ENCODE measurements at places on chromosomes 5 and 9.

- DNase-seq, result no peak
Observed at GRCh38 chr9:117587263-117587662, 116.9 kb upstream of the TLR4 start.

- DNase-seq, result no peak
Observed at GRCh38 chr5:15585128-15585527, 85.1 kb downstream of the FBXL7 start.

GRCh38 chr9:116174347-116174746, 20.8 kb downstream of the PAPPA start:
- no peak for DNase-seq

- DNase-seq, result no peak
Observed at GRCh38 chr9:123678878-123679329, 251.0 kb downstream of the DENND1A start.

- DNase-seq, result no peak
Observed at GRCh38 chr9:74412236-74412979, 84.7 kb upstream of the RORB start.

DNA sequence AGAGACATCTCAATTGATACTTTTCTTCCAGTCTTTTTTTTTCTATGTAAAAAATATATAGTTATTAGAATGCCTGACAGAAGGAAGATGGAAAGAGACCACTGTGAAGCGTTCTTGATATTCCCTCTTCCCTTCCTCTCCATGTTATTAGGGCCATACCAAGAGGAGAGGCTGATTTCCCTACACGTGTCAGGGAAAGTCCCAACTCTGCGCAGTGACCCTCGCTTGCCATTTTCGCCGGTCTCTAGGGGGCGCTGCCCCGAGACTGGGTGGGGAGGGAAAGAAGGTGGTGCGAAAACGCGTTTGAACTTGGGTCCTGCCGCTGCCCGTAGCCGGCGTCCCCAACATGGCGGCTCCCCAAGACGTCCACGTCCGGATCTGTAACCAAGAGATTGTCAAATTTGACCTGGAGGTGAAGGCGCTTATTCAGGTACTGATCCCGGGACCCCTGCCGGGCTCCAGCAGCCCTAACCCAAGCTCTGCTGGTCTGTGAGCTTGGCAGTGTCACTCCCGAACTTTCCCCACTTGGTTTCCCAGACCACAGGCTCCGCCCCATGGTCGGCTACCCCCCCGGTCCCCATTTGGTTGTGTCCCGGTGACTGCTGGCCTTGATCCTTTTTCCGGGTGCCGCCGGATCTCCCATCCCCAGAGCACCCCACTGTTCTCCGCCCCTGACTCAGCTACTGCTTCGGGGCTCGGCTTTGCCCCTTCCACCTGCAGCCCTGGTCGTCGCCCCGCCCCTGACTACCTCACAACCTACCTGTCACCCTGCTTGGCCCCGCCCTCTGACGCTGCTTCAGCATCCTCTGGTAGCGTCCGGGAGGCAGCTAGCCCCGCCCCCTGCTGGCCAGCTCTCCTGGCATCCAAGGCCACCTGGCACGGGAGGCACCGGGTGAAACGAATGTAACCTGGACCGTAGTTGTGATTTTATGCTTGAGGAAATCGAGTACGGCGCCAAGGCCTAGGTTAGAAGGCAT, at the start of gene BNIP1:
BNIP1 (plus strand) TSS at position 332 of the 977 bp plus-strand sequence; CDS start at position 347, 15 bp downstream.
- DNase-seq, result peak; percentile 99

DNA sequence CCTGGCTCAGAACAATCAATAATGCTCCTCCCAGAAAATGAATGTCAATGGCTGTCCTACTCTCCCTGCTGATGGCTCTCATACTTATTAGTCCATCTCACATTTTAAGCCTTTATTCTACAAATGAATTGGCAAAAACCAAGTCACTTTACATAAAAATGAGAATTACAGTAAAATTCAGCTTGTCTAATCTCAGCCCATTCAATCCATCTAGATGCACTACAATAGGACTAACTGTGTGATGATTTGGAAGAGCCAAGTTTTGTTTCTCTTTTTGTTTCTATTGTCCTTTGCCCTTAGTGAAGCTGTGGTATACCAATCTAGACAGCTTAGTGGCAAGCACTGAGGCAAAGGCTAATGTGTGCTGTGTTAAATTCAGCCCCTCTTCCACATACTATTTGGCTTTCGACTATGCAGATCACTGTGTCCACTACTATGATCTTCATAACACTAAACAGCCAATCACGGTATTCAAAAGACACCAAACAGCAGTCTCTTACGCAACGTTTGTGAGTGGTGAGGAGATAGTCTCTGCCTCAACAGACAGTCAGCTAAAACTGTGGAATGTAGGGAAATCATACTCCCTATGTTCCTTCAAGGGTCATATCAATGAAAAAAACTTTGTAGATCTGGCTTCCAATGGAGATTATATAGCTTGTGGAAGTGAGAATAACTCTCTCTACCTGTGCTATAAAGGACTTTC, 140.8 kb upstream of the ZNF462 start:
- DNase-seq, result no peak

GRCh38 chr5:135167634-135168033, 133.6 kb upstream of the PITX1 start:
- DNase-seq, result no peak

DNA sequence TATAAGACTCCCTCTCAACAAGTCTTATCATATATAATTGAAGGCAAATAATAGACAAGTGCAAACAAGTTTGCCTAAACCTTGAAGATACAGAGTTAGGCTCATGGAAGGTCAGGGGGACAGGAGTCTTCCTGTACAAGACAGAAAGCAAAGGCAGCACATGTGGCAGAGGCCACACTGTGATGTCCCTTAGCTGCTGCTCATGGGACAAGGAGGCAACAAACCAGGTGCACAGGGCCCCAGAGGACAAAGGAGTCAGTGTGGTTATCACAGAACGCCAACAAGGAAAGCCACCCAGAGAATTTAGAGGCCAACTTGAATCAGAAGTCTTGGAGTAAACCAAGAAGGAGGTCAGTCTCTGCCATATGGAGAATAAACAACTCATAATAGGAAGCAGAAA, 444.8 kb downstream of the SPOCK1 start:
- DNase-seq, result no peak

DNA sequence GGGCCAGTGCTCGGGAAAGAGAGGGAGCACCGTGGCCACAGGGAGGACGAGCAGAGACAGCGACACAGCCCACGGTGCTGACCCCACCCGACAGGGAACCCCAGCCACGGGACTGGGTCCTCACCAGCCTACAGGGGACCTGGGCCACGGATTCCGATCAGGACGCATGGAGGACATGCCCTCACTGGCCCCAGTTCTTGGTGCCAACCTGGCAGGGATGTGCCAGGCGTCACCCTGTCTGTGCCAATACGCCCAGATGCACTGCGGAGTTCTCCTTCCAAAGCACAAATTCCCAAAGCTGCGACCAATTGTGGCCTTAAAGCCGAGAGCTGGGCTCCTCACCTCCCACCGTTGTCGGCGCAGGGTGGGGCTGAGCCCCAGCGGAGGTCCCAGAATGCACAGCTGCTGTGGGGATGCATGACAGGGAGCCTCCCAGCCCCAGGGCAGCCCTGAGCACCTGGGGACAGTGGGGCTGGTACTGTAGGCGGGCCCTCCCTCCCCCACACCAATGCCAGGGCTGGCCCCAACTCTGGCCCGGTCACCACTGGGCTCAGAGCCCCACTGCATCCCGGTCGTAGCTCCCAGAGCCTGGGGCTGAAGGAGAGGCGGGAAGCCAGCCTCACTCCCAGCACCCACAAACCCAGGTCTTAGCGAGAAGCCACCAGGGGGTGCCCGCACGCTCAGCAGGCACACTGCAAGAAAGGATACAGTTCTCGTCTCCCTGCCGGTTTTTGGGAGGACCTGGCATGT, 44.2 kb downstream of the NKD2 start:
- no peak for DNase-seq

GRCh38 chr5:58544195-58544594, 38.7 kb upstream of the RAB3C start:
- DNase-seq, result no peak

GRCh38 chr9:3177936-3178335, 334.0 kb upstream of the PUM3 start:
- no peak for DNase-seq

- no peak for DNase-seq
Observed at GRCh38 chr9:79574781-79575180, 3.0 kb downstream of the TLE4 start.

GRCh38 chr5:139848508-139849100, 53.0 kb downstream of the PSD2 start:
- DNase-seq, result peak; percentile 36

DNA sequence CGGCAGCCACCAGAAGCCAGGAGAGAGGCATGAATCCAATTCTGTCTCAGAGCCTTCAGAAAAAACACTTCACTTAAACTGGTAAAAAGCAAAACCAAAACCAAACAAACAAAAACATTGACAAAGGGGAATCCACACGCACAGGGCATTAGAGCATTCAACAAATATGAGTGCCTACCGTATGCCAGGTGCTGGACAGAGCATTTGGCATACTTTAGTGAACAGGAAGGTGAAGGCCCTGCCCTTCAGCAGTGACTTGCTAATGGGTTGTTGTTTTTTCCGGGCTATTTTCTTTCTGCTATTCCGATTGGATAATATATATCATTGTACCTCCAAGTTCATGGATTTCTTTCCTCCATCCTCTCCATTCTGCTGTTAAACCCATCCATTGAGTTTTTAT, 71.7 kb upstream of the RUFY1 start:
- no peak for DNase-seq

DNA sequence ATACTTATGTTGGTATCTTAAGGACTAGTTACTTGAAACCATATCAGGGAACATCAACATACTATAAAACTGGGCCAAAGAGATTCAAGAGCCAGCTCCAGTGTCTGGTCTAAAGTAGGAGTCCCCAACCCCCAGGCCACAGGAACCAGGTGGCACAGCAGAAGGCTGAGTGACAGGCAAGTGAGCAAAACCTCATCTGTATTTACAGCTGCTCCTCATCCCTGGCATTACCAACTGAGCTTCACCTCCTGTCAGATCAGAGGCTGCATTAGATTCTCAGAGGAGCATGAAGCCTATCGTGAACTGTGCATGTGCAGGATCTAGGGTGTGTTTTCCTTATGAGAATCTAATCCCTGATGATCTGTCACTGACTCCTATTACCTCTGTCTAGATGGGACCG, 581.6 kb upstream of the CDH9 start:
- DNase-seq, result no peak

- peak; percentile 48 for DNase-seq
Observed at GRCh38 chr9:128552744-128553440, 505 bp downstream of the SPTAN1 start.

Data from stimulated activated CD4-positive, alpha-beta T cell treated with anti-CD3 and anti-CD28 coated beads, Interleukin-4, amount 100 ng/mL, for 4 hours (primary cell).